Nasal cavity respiratory epithelium epithelial cell of viscerocranial mucosa (primary cell): ENCODE measurements at places on chromosomes 1 and 21. TPM values are rescaled to one million over a fixed set of nuclear protein-coding genes. Genes with fewer than 3 reads are reported as not detected.

Gene LCE2C
- not detected in 2 replicates for total RNA-seq

Gene OR10J1
- total RNA-seq = not detected in 2 replicates

Gene EPS8L3
- total RNA-seq = not detected in 2 replicates

Gene KLF17
- not detected in 2 replicates for total RNA-seq

Gene FMOD
- total RNA-seq = 0.28 TPM in 1 of 2 replicates, not detected in the other

Gene TMEM81
- total RNA-seq = 2.1 and 3.0 TPM in 2 replicates

Gene TAS1R1
- total RNA-seq = not detected in 2 replicates

Gene PPIAL4G
- not detected in 2 replicates for total RNA-seq

Gene ZNF648
- 0.21 TPM in 1 of 2 replicates, not detected in the other for total RNA-seq

Gene ELAVL4
- total RNA-seq = not detected in 2 replicates

Gene GJA5
- total RNA-seq = under 0.01 TPM in 1 of 2 replicates, not detected in the other
